ENCODE measurements at places on chromosomes 16 and 17.

DNA sequence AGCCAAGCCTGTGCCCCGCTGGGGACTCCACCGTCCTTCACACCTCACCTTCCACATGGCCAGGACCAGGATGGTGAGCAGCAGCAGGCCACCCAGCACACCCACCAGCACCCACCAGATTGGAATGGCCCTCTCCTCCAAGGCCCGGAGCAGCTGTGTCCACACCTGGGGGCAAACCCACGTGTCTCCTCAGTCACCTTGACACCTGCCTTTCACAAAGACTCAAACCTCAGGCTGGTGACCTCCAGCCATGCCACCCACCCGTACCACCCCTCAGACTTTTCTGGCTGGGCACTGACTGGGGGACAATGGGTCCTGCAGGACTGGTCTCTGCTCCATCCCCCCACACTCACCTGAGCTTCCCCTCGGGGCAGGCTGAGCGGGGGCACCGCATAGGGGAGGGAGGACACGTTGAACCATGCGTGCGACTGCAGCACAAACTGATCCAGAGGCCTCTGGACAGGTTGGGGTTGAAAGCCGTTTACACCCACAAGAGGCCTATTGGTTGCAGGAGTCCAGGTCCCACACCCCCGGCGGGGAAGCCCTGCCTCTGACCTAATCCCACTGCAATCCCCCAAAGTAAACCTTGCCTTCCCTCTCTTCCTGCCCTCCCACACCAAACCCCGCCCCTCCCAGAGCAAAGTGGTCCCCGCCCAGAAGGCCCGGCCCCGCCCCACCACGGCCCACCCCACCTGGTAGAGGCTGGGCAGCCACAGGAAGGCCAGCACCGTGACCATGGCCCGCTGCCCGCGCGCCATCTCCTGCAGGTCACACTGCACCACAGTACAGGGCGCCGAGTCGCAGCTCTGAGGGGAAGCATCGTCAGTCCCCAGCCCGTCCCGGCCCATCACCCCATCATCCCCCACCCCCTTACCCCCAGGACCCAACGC, 10.9 kb upstream of the FAM171A2 start:
- DNase-seq: peak; percentile 97

DNA sequence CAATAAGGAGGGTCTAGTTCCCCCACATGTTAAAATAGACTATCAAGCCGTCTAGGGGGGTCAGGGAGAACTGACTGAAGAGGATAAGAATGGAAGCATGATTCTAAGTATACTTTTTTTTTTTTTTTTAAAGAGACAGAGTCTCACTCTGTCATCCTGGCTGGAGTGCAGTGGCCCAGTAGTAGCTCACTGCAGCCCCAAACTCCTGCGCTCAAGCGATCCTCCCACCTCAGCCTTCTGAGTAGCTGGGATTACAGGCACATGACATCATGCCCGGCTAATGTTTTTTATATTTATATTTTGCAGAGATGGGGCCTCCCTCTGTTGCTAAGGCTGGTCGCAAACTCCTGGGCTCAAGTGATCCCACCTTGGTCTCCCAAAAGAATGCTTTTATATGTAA, 14.2 kb downstream of the AMFR start:
- no peak for DNase-seq

DNA sequence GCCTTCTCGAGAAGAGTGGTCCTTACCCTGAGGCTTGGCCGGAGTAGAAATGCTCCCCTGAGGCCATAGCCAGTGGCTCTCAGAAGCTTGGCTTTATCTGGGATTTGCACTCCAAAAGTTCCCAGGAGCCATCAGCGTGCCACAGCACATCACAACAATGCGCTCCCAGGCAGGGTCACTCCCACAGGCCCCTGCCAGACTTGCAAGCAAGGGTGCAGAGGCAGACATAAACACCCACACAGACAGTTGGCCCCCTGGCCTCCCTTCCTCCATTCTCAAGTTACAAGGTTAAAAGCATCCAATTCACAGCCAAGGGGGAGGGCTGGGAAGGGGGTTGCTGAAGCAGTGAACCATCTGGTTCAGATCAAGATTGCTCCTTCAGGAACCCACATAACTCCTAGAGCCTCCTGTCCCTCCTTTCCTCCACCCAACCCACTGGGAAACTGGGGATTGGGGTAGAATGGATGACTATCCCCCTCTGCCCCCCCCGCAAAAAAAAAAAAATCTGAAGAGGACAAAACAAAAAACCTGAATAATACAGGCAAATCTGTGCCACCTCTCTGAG, 1.8 kb downstream of the ST3GAL2 start:
- peak; percentile 72 for DNase-seq

DNA sequence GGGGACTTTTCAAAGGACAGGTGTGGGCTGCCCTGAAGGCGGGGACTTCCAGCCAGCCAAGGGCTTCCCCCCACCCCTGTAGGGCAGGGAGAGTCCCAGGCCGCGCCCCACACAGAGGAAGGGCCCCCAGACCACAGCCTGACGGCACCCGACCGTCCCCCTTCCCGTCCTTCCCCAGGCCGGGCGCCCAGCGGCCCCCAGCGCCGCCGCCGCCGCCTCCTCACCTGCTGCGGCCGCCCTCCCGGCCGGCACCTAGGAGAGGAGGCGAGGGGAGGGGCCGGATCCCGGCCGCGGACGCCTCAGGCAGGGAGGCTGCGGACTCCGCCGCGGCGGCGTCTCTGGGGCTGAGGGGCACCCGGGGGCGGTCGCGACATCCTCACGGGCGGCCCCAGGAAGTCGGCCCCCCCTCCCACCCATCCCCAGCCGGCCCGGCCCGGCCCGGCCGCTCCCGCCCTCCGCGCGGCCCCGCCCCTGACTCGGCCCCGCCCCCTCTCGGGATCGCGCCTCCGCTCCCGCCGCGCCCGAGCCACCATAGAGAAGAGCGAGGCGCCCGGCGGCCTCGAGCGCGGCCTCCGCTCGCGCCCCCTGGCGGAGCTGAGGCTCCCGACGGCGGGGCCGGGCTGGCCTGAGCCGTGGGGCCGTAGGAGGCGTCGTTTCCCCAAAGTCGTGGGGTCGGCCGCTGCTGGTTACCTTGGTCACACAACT, 25.5 kb upstream of the RFFL start:
- DNase-seq: peak; percentile 96

DNA sequence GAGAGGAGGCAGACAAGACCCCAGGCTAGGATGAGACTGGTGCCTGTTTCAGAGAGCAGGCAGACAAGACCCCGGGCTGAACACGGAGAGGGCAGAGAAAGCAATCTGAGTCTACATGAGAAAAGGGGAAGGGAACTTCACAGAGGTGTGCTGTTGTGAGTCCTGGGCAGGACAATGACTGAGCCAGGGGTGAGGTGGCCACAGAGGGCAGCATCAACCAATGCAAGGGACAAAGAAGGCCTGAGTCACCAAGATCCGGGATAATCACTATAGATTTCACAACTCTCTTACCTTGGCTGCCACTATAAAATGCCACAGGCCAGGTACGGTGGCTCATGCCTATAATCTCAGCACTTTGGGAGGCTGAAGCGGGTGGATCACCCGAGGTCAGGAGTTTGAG, 89.0 kb downstream of the SLC39A11 start:
- peak; percentile 33 for DNase-seq

- DNase-seq: peak; percentile 92
Measured at GRCh38 chr17:51166987-51167931, 1.0 kb downstream of the NME2 start.

DNA sequence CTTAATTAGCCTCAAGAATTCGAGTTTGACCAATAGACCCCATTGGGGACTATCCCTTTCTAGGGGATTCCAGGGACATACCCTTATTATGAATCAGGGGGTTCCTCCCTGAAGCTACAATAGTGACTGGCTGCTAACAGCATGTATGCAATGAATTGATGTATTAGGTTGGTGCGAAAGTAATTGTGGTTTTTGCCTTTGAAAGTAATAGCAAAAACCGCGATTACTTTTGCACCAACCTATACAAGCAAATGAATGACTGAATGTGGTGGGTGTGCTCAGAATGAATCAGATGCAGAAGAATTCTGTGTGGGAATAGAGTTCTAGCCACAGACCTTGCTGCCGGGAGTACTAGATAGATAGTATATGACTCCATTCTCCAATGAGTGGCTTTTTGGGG, 76.7 kb downstream of the HLF start:
- no peak for DNase-seq

DNA sequence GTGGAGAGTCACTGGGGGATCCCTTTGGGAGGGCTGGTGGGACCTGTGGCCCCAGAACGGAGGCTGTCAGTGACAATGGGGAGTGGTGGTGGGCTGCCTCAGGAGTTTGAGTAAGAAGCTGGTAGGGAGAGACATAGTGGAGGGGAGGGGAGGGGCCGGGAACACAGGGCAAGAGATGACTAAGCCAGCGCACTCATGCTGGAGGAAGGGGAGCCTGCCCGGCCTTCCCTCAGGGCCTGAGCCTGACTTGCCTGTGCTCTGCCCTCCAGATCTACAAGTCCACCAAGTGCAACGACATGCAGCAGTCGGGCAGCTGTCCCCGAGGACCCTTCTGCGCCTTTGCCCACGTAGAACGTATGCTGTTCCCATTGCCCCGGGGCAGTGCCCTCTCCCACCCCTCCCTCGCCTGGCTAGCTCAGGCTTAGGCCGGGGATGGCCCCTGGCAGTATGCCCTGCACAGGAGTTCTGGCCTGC, 29.3 kb downstream of the UNC13D start:
- peak; percentile 38 for DNase-seq

Data from H7 (cell line).